Right cardiac atrium (tissue), 5 donors: ENCODE measurements at places on chromosomes 7 and 10.
A peak's percentile ranks its signal among the peaks of the same experiment; 100 is the strongest.

DNA sequence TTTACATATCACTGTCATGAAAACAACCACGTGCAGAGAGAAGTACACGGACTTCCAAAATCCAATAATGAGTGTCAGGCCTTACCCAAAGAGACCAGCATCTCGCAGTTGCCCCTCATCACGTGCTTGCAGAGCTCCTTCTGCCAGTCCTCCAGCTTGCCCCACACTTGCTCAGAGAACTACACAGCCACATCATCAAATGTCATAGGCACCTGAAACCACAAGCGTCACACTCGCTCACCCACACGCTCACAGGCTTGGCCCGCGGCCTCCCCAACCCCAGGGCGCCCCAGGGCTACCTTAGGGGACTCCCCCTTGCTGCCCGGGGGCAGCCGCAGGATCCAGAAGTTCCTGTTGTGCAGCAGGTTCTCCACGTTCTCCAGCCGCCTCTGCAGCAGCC lies 123.4 kb upstream of the ZNF746 start:
- DNase-seq, result no peak

GRCh38 chr7:55557666-55558188 lies 14.6 kb downstream of the VOPP1 start:
- DNase-seq, result no peak

- peak; percentile 88 for DNase-seq
Observed at GRCh38 chr7:38630720-38631673, at the start of gene AMPH. TSS of gene AMPH (minus strand) at chr7:38631373. CDS start at chr7:38631351, 22 bp downstream.

GRCh38 chr7:118502235-118502634 lies 277.7 kb downstream of the ANKRD7 start:
- DNase-seq, result no peak

DNA sequence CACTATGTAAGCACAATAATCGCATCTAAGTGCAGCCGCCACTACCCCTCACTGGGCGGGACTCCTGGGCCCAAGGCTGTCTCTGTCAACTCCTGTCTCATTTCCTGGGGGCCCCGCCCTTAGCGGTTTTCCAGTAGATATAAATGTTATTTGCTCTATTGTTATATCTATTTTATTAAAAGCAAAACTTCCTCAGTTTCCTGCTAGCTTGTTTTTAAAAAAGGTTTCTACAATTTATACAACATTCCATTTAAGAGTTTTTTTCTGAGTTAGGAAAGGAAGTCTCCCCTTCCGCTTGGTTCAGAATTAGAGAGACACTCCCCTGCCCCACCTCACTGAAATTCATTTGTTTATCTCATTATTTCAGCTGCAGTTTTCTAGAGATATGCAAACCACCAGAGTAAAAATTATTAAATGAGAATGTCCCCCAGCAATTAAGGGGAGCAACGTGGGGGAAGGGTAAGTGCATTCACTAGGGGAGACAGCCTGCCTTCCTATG lies 82.7 kb downstream of the RAMP3 start:
- DNase-seq, result peak; percentile 73

DNA sequence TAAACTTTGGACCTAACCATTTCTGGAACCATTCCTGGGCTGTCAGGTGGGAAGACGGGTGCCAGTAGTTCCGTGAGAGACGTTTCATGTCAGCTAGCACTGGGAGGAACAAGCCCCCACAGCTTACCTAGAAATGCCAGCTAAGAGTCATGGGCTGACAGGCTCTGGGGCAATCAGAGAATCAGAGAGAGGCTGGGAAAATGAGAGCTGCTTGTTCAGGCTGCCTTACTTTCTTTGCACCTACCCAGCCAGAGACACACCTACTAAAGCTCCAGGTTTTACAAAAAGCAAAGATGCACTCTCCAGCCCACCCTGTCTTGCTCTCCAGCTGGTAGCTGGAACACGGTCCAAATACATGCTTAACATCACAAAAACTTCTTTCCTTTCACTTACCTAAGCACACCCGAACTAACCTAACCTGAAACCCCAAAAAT lies 688 bp downstream of the PTN start:
- no peak for DNase-seq
